Stimulated activated CD8-positive, alpha-beta memory T cell treated with anti-CD3 and anti-CD28 coated beads, Interleukin-7, amount 100 ng/mL, for 24 hours (primary cell): ENCODE measurements at places on chromosomes 12 and 14.
A peak's percentile ranks its signal among the peaks of the same experiment; 100 is the strongest.

GRCh38 chr12:106892075-106892474 lies 63.6 kb upstream of the TMEM263 start:
- no peak for DNase-seq

GRCh38 chr12:51669996-51670395 lies 79.0 kb downstream of the SCN8A start:
- no peak for DNase-seq

DNA sequence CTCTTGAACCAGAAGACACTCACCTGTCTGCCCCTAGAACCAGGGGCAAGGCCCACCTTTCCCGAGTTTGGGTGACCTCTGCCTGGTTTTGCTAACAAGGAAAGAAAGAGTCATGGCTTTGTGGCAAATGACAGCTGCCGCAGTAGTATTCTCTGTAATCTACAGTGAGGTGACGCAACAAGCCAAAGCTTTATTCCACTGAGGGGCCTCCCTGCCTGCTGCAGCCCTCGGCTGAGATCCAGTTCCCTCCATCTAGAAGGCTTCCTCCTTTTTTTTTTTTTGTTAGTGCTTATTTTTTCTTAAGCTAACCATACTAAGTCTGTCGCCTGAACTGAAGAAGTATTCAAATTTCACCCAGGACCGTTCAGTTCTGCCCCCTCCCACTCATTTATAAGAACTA lies 142.3 kb upstream of the TMCC3 start:
- DNase-seq: no peak

DNA sequence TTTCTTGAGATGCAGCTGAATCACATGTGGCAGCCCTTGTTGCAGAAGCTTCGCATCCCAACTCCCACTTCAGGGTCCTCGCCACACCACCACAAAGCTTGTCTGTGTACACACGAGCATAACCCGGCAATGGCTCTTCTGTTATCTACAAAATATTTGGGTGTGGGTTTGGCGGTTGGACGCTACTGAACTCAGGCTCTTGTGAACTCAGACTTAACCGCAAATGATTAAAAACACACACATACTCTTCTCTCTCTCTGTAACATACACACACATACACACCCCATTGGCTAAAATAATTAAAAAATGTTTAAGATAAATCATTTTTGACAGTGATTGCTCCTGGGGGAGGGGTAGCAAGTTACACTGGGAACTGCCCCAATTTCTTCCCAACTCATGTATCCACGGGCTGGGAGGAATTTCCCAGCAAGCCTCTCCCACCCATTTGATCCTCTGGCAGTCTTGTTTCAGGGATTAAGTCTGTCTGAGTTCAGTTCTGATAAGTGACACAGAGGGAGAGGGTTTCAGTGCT lies 63.7 kb upstream of the MANSC4 start:
- DNase-seq: no peak

DNA sequence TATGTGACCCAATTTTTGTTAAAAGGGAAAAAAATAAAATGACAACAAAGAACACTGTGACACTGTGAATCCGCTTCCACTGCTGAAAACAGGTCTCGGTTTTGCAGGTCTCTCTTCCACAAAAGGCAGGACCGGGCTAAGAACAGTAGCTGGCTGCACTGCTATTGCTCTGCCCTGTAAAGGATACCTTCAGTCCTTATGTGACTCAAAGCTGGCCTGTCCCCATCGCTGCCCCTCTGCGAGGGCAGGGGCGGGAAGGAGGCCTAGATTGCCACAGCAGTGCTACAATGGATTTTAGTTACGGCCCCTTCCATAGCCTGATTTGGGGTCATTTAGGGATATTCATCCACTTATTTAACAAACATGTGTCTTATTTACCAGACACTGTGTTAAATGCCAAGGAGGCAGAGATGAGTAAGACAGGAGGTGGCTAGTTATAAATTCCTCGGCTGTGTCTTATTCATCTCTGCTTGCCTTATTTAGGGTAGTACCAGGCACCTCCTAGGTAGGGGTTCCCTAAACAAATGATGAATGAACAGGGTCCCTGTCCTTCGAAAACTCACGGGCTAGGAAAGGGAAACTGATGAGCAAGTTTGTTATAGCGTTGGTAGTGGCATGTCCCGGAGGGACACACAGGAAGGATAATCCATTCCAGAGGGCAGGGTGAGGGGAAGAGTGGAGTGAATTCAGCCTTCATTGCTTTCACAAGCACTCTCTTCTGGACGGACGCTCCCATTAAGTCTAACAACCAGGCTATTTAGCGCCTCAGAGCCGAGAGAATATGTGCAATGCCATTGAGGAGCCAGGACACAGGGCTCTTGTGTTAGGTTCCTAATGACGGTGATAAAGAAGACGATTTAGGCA lies 73.3 kb downstream of the EID3 start:
- no peak for DNase-seq

DNA sequence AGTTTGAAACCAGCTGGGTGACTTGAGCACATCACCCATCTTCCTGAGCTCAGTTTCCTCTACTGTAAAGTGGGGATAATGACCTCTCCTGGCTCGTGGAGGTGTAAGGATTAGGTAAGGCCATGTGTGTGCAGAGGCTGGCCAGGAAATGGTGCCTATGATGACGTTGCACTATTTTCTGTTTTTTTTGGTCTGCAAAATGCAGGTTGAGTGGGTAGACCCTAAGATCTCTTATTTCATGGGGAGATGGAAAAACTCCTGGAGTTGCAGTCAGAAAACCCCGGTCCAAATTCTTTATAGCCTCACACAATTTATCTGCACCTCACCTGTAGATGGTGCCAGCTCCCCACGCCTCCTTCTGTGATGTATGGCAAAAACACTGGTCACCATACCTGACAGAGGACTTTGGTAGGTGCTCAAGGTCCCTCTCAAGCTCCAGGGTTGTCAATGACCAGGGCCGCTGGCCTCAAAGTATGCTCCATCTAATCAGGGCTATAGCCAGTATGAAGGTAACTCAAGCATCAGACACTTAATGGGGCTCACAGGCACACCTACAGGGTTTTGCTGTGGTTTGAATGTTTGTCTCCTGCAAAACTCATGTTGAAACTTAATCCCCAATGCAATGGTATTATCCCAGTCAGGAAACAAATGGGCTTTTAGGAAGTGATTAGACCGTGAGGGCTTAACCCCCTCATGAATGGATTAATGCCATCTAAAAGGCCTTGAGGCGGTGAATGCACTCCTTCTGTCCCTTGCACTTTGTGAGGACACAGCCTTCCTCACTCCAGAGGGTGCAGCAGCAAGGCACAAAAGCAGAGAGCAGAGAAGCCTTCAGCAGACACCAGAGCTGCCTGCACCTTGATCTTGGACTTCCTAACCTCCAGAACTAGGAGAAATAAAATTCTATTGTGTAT lies 17.6 kb downstream of the C14orf132 start:
- DNase-seq: no peak

- DNase-seq: no peak
Measured at GRCh38 chr14:100323942-100324307, 786 bp downstream of the SLC25A47 start.

- no peak for DNase-seq
Measured at GRCh38 chr12:124790650-124791400, 72.8 kb downstream of the SCARB1 start.

DNA sequence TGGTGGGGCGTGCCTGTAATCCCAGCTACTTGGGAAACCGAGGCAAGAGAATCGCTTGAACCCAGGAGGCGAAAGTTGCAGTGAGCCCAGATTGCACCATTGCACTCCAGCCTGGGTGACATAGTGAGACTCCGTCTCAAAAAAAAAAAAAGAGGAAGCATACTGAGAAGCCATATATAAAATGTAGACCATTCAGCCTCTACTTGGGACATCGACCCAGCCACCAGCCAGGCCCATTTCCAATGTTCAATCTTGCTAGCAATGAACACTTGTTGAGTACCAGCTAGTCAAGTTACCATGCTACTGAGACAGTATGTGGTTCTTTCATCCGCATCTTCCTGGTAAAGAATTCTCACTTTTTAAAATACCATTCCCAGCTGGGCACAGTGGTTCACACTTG lies 33.4 kb upstream of the RASSF8 start:
- no peak for DNase-seq

GRCh38 chr12:68477261-68477772 lies 133.4 kb upstream of the RAP1B start:
- DNase-seq: no peak

DNA sequence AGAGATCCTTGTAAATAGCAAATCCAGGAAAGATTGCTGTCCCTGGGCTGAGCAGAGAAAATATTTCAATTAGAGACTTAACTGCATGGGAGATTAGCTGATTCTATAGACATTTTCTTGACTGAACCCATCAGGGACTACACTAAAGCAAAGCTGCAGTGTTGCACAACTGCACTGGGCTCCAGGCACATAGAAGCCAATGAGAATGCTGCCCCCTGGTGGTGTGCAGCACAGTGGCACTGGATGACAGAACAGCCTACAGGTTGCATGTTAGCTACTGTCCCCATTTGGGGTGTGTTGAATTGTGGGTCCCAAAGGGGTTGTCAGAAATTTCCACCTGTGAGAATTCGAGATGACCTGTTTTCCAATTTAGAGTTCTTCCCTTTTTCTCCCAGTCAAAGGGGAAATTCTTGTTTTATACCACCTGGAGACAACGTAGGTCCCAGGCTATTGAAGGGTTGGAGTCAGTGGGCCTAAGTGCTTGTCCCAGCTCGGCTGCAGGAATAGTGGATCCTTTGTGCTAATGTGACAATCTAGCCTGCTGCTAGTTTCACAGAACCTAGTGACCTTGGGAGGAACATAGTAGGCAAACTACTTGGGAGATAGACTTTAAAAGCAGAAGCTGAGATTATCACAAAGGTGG lies 114.7 kb downstream of the SLC8A3 start:
- DNase-seq: peak; percentile 27

- DNase-seq: no peak
Measured at GRCh38 chr14:101025696-101026095, 122.2 kb upstream of the RTL1 start.

- no peak for DNase-seq
Measured at GRCh38 chr12:60210756-60211155, 614.9 kb downstream of the SLC16A7 start.

DNA sequence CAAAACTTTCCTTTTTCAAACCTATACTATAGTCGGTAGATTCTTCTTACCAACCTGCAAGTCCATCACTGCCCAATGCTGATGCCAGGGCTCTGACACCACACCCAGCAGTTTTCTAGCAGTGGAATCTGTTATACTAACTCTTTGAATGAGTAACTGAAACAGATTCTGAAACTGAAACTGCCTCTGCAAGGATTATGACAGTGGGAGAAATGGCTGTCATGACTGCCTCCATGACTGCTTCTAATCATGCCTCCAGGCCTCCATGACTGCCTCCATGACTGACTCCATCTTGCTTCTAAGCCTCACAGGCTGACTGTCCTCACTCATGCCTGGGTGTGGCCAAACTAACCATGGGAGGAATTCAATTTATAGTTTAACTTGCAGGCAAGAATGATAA lies 29.4 kb upstream of the OXA1L start:
- no peak for DNase-seq

- DNase-seq: no peak
Measured at GRCh38 chr12:77337362-77337761, 272.0 kb upstream of the E2F7 start.

- no peak for DNase-seq
Measured at GRCh38 chr14:65904988-65905387, 492.5 kb downstream of the FUT8 start.

DNA sequence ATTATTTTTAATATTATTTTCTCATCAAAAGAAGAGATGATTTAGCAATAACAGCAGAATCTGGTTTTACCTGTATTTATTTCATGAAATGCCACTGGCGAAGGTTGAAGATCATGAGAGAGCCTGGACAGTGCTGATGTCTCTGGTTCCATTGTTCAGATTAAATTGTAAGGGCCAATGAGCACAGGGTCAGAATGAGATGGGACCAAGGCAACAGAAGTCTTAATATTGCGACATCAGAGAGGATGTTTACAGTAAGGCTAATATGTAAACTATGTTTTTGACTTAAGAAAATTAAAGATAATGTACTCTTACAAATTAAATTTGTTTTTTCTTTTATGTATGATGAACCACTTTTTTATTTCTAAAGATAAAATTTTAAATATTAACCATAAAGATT lies 35.2 kb upstream of the KLRD1 start:
- DNase-seq: no peak

GRCh38 chr14:95831468-95831867 lies 45.2 kb upstream of the TUNAR start:
- no peak for DNase-seq

DNA sequence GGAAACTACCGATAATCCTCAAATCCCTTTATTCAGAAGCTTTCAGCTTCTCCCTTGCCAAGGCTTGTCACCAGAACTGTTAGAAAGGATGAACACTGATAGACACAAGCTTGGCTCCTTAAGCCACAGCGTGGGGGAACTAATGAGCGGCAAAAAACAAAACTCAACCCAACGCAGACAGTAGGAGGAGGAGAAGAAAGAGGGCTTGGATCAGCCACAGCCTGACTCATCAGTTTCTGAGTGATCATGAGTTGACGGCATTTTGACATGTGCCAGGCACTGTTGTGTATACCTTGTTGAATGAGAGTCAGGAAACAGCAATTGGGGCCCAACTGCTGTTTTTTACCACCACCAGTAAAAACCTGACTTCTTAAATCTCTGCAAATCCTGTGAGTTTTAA lies 23.7 kb downstream of the PLXNC1 start:
- no peak for DNase-seq

GRCh38 chr12:7787574-7788293 lies 1.5 kb upstream of the NANOG start:
- DNase-seq: no peak

DNA sequence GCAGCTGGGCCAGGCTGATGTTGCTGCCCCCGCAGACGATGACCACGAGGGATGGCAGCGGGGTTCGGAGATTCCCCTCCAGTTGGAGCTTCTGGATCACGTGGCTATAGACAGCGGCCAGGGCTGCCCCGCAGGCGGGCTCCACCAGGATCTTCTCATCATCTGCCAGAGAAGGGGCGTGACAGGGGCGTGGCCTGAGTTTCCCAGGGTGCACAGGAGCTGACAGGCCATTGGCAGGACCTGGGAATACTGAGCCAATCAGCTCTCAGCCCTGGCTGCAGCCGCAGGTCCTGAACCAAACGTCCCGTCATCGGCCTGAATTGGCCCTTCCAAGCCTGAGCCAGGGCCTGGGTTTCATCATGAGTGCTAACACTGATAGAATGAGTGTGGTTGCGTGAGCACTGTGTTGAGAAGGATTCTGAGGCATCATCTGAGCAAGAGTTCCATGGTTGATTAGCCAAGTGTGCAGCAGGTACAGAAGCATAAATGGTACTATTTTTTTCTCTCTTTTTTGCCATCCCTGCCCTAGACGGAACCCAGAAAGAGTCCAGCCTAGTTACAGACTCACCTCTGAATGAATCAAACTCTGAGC lies 10.6 kb downstream of the SDS start:
- DNase-seq: no peak

- no peak for DNase-seq
Measured at GRCh38 chr12:62711631-62712241, 223.2 kb downstream of the PPM1H start.

GRCh38 chr12:55727643-55728185 lies 1.1 kb downstream of the CD63 start:
- no peak for DNase-seq

DNA sequence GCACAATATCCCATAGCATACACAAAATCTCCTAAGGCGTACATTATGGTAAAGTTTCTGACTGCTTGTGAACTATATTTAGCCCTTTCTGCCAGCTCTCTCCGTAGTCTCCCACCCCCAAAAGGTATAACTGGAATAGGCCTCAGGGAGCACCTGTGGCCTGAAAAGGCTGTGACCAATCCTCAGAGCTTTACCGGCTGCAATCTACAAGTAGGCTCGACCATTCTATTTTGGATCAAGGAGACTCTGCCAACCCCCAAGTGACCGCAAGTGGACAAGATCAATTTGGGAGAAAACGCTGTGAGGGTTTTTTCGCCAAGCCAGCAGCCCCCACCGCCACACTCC lies 1.2 kb downstream of the PPTC7 start:
- DNase-seq: no peak
